ENCODE measurements at places on chromosomes 1 and 21.

- peak; percentile 31 for DNase-seq
Observed at GRCh38 chr21:45505416-45506021, 36.7 kb downstream of the SLC19A1 start.

DNA sequence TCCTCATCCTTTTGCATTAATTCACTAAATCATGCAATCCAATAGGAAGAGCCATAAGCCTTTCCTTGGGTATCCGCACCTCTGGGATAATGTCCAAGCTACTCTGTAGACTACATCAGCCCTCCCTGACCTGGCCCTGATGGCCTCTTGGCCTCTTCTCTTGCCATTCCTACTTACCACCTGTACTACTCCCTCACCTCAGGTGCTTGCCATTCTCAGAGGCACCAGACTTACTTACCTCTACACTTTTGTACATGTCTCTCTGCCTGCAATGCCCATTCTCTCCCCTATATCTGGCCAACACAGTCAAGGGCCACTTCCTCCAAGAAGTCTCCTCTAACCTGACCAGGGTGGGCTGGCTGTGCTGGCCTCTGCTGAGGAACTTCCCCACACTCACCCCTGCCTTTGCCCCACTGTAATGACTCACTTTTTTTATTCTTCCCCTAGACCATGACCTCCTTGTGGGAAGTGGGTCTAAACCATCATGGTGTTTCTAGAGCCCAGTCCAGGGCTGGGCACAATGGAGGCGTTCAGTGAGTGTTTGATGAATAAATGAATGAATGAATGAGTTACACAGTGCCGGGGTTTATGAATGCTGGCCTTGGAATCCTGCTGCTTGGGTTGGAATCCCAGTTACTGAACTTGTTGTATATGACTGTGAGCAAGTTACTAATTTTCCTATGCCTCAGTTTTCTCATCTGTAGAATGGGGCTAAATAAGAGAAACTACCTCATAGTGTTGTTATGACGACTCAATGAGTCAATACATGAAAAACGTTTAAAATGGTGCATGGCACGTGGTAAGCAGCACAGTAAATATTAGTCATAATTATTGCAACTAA lies 179.8 kb downstream of the FOXD2 start:
- no peak for DNase-seq

- no peak for DNase-seq
Observed at GRCh38 chr1:48039088-48040054, 42.2 kb upstream of the TRABD2B start.

GRCh38 chr21:31983120-31983519 lies 110.3 kb downstream of the HUNK start:
- DNase-seq = no peak

GRCh38 chr1:53684741-53685140 lies 54.2 kb downstream of the GLIS1 start:
- no peak for DNase-seq

DNA sequence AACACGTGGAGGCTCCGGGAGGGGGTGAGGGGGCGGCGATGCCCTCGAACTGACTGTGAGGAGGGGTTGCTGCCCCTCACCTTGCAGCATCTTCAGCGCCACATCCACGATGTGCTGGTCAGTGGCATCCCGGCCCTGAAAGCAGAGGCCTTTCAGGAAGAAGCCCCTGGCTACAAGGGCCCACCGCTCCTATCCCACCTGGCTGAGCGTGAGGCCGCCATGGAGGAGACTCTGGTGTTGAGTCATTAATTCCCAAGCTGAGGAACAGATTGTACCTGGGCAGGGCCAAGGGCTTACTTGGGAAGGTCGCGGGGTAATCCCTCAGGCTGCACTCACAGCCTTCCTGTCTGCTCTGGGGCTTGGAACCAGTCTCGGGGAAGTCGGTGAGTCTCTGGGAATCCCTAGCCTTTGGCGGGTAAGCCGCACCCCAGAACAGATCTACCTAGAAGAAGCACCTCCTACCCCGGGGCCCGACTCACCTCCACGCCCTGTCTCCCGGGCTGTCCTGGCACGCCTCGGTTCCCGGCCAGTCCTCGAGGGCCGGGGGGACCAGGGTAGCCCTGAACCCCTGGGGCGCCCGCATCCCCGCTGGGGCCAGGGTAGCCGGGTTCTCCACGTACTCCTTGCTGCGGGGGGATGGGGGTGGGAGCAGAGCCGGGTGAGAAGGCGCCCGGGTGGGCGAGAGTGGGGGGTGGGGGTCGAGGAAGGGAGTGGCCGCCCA lies 13.9 kb downstream of the COL9A2 start:
- no peak for DNase-seq

GRCh38 chr1:64231654-64232053 lies 28.2 kb downstream of the UBE2U start:
- DNase-seq = no peak

DNA sequence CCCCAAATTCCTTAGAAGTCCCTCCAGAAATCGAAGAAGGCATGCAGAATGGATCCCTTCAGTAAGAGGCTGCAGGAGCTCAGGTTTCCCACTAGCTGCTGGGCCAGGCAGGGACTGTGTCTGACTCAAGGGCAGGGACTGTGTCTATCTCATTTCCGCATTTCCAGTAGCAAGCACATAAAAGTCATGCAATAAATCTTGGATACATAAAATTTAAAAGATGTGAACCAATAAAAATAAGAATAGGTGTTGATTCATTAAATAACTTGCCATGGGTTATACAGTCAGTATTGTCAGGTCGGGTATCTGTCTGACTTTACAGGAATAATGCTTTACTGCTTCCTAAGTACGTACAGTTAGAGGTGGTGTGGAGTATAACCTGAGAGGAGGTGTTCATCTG lies 15.2 kb downstream of the PM20D1 start:
- no peak for DNase-seq

GRCh38 chr21:42680429-42680828 lies 27.0 kb downstream of the PDE9A start:
- no peak for DNase-seq

DNA sequence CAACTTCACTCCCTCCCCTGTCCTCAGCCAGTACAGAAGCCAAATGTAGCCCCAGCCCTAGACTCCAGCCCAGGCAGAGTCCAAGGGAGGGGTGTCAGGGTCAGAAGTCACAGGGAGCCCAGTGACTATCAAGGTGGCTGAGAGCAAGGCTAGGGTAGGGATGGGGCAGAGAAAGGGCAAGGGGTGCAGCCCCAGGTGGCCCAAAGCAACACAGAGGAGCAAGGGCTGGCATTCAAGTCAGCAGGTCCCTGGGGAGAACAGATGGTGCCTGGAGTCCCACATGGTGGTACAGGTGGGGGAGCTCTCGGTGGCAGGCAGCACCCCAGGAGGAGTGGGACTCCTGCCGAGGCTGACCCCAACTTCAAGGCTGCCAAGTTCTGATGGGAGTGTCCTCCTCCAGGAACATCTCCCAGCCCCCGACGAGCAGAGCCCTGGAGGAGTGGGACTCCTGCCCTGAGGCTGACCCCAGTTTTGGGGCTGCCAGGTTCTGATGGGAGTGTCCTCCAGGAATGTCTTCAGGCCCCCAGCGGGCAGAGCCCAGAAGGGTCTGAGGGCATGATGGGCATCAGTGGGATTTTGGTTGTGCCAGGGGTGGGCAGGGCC lies 3.7 kb upstream of the DVL1 start:
- DNase-seq = no peak

- DNase-seq = no peak
Observed at GRCh38 chr21:33816174-33816573, 99.4 kb downstream of the ATP5PO start.

DNA sequence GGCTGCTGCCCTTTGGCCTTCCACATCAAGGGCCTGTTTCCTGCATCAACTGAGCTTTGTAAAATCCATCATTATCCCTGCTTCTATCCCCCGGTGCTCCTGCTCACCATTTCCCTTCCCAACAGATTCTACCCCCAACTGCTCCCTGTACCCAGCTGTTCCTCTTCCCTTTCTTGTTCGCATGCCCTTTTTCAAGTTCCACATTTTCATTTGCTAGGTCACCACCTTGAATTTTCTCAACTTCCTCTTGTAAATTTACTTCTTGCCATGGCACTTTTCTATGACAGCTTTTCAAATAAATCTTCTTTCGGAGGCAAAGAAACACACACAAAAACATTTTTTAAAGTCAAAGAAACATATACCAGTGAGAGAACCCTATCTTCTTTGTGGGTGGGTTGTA lies 330.5 kb upstream of the ADGRL2 start:
- no peak for DNase-seq

- no peak for DNase-seq
Observed at GRCh38 chr21:41333752-41334151, 17.2 kb downstream of the FAM3B start.

- DNase-seq = no peak
Observed at GRCh38 chr1:104295511-104295910, 545.8 kb downstream of the AMY1C start.

DNA sequence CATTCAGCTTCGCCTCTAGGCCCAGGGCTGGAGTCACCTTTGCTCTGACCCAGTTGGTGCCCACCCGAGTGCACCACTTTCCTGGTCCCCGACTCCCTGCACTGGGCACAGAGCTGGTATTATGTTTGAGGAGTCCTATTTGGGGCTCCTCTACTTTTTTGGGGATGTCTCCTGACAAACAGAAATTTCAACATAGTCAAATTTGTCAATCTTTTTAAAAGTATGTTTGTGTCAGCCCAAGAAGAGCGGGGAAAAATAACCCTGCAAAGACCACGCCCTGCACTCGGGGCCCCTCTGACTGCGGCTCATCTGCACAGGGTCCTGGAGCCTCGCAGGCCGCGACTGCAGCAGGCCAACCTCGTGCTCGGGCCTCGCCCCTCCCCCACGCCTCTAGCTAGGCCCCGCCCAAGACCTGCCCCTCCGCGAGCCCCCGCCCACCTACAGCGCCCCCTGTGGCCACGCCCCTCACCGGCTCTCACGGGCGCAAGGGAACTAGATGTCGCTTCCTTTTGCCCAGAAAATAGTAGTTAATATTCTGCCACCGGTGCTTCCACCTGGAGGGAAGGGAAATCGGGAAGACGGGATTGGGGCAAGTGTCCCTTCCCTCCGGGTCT lies 11.4 kb downstream of the FAM229A start:
- peak; percentile 89 for DNase-seq

DNA sequence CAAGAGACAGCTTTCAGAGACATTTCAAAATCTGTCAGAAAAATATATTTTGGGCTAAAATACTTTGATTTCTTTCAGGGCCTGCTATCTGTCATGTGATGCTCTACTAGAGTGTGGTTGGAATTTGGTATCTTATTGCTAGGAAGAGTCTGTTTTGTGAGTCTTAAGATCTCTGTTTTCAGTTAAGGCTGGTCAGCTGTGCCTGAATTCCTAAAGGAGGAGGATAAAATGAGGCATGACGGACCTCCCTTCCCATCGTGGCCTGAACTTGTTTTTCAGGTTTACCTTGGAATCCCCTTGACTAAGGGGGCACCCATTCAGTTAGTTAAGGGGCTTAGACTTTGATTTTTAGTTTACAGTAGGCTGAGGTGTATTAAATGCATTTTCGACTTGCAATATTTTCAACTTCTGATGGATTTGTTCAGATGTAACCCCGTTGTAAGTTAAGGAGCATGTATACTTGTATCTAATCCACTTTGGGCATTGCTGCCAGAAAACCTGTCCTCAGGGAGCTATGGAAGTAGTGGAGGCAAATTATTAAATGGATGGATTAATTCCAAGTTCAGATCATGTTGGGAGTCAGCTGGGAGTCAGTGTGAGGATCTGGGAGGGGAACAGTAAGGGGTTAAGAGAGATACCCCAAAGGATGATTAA lies 18.3 kb downstream of the CAPN2 start:
- DNase-seq = no peak

- peak; percentile 69 for DNase-seq
Observed at GRCh38 chr21:44294391-44295162, 5.3 kb upstream of the PFKL start.

DNA sequence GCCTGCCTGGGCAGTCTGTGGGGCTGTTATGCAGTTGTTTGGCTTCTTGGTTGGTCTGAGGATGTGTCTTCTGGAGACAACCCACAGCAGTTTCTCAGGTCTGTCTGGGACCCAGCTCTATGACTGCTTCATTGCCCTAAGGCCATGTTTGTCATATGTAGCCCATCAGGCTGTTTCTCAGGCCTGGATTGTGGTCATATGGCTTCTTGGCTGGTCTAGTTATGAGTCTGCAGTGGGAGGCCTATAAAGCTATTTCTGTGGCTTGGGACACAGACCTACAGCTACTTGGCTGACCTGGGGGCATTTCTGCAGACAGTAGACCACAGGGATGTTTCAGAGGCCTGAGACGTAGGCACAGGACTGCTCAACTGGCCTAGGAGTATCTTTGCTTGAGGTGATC lies 41.5 kb downstream of the CHIA start:
- no peak for DNase-seq

DNA sequence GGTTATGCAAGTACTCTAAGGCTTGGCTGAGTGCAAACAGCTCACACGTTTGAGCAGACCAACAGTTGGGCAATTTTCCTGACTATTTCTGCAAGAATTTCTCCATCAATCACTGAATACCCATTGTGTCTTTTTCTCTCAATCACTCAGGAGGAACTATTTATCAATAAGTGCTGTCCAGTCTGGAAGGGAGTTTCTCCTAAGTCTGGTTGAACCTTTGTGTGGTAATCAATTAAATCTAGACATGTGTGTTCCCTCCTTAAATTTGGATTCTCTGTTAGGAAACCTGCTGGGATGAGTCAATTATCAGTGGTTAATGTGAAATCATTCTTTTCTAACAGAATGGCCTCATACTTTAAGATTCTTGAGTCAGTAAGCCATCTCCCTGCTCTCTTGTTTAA lies 6.8 kb upstream of the AADACL3 start:
- no peak for DNase-seq

DNA sequence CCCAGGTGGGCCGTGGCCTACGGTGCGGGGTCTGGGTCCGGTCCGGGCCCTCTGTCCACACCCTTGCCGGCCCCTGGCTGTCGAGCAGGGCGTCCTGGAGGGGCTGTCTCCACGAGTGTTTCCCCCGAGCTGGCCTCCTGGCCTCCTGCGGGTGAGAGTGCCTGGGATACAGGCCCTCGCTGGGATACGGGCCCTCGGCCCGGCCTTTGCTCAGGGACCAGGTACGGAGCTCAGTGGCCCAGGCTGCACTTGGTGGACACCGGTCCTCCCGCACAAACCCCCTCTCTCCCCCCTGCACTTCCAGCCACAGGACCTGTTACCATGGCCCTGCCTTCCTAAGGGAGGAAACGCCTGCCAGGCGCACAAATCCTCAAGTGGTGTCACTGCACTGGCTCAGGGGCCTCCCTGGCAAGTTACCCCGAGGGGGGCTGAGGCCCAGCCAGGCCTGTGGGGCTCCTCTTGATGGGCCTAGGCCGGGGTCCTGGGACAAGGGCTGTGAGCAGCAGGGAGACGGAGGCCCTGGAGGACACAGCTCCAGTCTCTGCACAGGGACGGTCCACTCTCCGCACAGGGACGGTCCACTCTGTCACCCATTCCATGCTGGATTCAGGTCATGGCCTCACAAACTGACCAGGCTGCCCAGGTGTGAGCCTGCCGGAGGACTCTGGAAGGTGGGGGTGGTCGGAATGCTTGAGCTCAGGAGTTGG lies 18.2 kb upstream of the RNF223 start:
- DNase-seq = peak; percentile 7

Data from ovary (tissue), 10 donors.